Hypothalamus (tissue), 51 donors: ENCODE measurements at places on chromosomes 4 and X.

GRCh38 chr4:185734214-185734613 is 77.8 kb downstream of the SORBS2 start:
- no peak for DNase-seq

- no peak for DNase-seq
These were observed 16.9 kb downstream of the ZFP42 start for GRCh38 chr4:188012426-188012945.

GRCh38 chr4:2535376-2536192 is 863 bp upstream of the FAM193A start:
- DNase-seq, result peak; percentile 69

- no peak for DNase-seq
These were observed 73.3 kb downstream of the OR13H1 start for GRCh38 chrX:131617182-131617581.

- no peak for DNase-seq
These were observed 27.2 kb upstream of the CD40LG start for GRCh38 chrX:136620780-136621179.

DNA sequence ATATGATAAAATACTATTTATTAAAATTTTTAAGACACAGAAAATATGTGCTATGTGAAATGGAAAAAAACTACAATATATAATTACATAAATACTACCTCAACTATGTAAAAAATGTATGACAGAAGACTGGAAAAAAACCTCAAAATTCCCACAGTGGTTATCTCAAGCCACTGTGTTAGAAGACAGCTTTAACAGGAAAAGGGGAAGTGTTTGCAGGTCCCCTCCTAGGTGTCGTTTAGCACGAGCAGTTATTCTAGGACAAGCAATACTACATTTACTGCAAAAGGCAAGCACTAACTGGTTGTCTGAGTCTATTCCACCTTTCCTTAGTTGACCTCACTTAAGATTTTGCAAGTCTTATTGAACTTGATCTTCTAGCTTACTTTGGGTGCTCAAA is 44.9 kb upstream of the PHF8 start:
- DNase-seq, result no peak

DNA sequence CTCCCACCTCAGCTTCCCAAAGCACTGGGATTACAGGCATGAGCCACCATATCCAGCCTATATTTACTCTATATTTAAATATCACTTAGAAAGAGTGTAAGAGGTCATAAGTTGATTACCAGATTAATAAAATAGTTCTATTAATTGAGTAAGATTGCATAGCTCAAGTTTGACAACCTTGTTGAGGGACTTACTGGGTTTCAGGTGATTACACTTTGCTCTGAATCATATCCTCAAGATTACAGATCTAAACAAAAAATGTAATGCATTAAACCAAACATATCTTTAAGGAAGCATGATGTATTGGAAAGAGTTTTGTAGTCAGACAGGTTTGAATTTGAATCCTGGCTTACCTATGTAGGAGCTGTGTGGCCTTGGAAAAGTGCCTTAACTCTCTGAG is 47.9 kb upstream of the IL13RA2 start:
- no peak for DNase-seq

- no peak for DNase-seq
These were observed 220.6 kb upstream of the WDFY3 start for GRCh38 chr4:85187106-85187505.

- no peak for DNase-seq
These were observed 10.0 kb downstream of the ETFDH start for GRCh38 chr4:158682066-158682465.

GRCh38 chr4:155972098-155972497 is 18.4 kb upstream of the CTSO start:
- DNase-seq, result no peak

- DNase-seq, result no peak
These were observed 16.4 kb upstream of the NKRF start for GRCh38 chrX:119622356-119623232.

- DNase-seq, result no peak
These were observed 35.5 kb upstream of the FAT1 start for GRCh38 chr4:186758929-186759682.

DNA sequence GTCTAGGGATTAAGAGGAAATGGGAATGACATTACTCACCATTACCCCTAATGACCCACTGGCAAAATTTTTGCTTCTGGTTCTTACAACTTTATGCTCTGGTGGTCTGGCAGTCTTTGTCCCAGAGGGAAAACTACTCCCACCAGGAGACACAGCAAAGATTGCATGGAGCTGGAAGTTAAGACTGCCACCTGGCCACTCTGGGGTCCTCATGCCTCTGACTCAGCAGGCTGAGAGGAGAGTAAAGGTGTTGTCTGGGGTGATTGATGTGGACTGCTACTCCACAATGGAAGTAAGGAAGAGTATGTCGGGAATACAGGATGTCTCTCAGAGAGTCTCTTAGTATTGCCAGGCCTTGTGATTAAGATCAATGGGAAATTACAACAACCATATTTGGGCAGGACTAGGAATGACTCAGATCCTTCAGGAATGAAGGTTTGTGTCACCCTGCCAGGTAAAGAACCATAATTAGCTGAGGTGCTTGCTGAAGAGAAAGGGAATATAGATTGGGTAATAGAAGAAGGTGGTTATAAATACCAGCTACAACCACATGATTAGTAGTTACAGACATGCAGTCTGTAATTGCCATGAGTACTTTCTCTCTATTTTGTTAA is 215.5 kb downstream of the GPAT3 start:
- DNase-seq, result no peak

GRCh38 chrX:17547658-17548057 is 172.7 kb downstream of the NHS start:
- DNase-seq, result no peak

DNA sequence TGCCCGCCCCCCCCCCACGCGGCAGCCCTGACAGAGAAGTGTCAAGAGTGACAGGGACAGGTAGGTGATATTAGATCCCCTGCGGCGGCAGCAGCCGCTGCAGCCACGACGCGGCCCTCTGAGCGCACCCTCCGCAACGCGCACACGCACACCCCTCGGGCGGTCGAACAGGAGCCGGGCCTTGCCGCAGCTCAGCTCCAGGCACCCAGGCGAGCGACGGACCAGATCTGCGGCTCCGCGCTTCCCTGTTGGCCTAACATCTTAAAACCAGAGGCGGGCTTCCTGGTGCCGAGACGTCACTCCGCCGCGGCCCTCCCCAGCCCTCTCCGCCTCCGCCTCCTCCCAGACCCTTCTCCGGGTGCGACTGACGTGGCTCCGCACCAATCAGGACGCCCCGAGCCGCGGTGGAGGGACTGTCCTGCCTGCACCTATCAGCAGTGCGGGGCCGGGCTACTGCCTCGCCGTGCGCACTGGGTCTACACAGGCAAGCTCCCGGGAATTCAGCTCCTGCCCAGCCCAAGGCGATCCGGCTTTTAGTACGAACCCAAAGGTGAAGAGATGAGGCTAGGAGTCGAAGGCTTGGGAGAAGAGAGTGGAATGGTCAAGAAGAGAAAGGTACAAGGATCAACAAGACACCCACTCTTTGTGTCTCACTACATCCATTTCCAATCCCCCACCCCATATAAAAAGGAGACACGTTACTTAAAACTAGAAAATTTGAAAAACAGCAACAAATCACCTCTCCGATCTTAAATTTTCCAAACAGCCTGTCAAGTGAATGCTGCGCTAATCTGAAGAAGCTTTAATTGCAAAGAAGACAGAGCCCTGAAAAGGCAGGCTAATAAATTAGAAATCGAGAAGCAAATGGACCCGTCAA is at the start of gene PITX2:
TSS of gene PITX2 (minus strand) at position 237 of the 877 bp plus-strand sequence. CDS start 617 bp downstream, outside the sequence.
- no peak for DNase-seq

DNA sequence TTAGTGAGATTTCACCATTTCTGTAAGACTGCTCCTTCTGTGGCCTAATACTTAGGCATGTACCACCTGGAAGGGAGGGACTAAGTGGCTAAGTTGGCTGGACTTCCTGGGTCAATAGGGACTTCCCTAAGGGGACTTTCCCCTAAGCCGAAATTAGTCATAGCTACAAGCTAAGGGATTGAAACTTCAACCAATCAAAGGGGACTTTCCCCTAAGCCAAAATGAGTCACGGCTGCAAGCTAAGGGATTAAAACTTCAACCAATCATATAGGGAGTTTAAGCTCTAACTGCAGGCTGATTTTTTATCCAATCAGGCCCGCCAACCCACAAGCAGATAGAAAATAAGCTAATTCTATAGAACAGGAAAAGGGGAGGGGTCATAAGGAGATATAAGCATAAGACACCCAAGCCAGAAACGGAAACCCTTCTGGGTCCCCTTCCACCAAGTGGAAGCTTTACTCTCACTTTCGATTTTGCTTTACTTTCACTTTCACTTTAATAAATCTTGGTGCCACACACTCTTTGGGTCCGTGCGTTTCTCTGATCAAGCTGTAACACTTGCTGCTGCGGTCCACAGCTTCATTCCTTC is 382.8 kb downstream of the KLHL4 start:
- DNase-seq, result no peak

- no peak for DNase-seq
These were observed 48.9 kb upstream of the PPARGC1A start for GRCh38 chr4:23938796-23939195.

DNA sequence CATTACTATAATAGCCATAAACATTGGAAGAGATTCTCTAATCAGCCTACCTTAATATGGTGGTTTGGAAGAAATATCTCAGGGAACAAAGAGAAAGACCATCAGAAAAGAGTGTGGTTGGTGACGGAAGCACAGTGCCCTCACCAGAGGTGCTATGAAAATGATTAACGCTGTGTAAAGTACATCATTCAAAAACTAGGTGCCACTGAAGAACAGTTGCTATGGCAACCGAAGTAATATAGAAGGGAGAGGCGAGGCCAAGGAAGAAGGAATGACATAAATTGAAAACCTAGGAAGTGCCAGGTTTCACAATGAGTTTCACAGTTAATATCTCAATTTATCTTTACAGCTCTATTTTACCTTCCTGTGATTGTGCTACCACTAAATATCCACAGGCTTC is 57.0 kb upstream of the ARSJ start:
- no peak for DNase-seq

- DNase-seq, result no peak
These were observed 148.0 kb upstream of the F9 start for GRCh38 chrX:139382529-139382928.

- DNase-seq, result no peak
These were observed 9.7 kb downstream of the MAEA start for GRCh38 chr4:1299301-1299860.

DNA sequence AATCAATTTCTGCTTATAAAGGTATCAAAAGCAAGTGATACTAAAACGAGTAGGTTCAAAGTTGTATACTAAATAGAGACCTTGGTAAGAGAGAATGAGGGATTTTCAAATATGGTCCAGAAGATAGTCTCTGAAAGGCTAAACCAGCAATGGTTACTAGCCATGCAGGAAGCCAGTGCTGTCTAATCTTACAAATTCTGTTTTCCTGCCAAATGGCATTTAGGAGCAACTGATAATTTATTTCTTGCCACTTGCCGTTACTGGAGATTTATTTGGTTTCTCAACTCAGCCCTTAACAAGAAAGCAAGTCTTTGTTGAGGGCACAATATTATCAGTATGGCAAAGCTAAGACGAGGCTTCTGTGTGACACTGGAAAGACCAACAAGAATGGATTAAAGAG is 47.2 kb downstream of the MAP7D3 start:
- no peak for DNase-seq

- DNase-seq, result no peak
These were observed 79.8 kb upstream of the GPM6A start for GRCh38 chr4:175891851-175892250.

GRCh38 chr4:102250341-102250740 is 94.9 kb downstream of the SLC39A8 start:
- DNase-seq, result no peak

DNA sequence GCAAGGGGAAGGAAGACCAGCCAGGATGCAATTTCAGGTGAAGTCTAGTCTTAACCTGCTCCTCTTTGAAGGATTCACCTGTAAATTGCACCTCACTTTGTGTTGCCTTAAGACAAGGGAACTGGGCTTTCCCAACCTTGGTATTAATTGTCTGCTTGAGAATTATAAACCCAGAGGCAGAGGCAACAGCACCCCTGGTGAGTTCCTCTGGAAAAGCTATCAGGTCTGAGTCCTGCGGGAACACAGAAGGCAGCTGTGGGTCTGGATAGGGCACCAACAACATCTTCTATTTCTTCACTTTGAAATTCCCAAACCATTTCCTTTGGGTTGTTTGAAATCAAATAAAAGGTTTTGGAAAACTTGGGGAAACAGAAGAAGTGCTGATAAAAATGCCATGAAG is 109.2 kb upstream of the NPY2R start:
- no peak for DNase-seq

GRCh38 chr4:168817370-168817769 is 192.7 kb downstream of the CBR4 start:
- no peak for DNase-seq

DNA sequence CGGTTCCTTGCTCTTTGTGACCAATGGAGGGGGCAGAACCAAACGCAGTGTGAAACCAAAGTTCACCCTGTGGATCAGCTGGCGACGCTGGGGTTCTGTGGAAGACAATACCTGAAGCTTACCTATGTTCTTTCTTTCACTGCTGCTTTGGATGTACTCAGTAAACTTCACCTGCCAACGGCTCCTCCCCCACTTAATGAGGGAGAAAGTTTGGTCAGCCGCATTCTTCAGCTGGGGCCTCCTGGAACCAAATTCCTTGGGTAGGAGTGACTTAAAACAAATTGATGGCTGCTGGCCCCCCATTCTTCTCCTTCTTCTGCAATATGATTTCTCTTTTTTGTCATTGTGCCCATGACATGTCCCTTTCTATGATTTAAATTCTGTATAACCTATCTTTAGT is 282.4 kb downstream of the ANK2 start:
- DNase-seq, result no peak

- no peak for DNase-seq
These were observed 1.9 kb upstream of the MAMLD1 start for GRCh38 chrX:150361070-150361776.

- no peak for DNase-seq
These were observed 193.7 kb downstream of the MAGEB5 start for GRCh38 chrX:26409636-26410035.

GRCh38 chr4:169115144-169115896 is 105.3 kb upstream of the CBR4 start:
- no peak for DNase-seq

DNA sequence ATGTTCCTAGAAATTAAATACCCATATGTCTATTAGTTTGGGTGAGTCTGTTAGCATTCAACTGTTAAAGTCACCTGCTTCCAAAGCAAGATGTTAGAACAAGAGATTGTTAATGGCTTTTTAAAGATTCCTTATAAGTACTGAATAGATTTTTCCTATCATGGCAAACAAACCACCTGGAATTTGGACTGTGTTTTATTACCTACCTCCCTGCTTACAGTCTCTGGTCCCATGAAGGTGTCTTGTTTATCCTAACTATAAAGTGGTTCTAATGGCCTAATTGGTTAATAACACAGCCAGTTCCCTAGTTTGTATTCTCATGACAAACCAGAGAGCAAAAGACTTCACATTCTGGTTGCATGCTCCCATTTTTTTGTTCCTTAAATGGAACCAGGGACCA is 149.5 kb downstream of the PPP1R2C start:
- DNase-seq, result no peak
